SK-MEL-5 (cell line): ENCODE measurements at places on chromosomes 11 and 22.

GRCh38 chr11:67354075-67355022, 1.0 kb upstream of the POLD4 start:
- no peak for DNase-seq

- DNase-seq, result no peak
These were observed 59.8 kb upstream of the B3GAT1 start for GRCh38 chr11:134471716-134472455.

DNA sequence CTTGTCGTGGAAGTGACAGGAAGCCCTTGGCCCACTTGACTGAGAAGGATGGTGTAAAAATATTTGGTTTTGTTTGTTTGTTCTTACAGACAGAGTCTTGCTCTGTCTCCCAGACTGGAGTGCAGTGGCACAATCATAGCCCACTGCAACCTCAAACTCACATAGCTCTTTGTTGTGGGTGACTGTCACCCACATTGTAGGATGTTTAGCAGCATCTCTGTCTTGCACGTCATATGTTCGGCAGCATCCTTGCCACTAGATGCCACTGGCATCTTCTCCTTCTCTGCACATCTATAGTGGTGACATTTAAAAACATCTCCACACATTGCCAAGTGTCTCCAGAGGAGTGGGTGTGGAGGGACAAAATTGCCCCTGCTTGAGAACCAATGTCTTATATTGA, 56.8 kb downstream of the PRR5L start:
- no peak for DNase-seq

DNA sequence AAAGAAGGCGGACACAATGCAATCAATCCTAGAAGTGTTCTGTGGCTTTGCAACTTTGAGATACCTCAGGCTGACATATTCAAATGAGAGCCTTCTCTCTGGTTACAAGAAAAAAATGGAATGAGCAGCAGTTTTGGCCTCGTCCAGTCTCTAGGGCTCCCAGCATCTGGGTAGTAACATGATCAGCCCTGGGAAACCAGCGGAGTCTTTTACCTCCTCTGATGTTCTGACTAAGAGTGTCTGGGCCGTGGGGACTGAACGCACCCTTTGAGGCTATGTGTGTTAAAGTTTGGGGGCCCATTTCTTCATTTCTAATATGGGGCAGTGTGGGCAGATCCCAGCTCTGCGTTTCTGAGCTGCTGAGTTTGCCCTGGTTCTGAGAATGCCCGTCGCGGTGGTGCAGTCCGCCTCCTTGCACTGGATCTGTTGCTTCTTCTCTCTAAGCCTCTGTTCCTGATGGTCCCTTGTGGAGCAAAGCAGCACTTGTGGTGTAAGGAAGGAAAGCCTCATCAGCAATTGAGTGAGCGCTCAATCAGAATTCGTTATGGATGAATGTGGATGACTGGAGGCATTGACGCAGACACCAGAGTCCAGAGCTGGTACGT, 8.1 kb downstream of the PARVB start:
- no peak for DNase-seq

DNA sequence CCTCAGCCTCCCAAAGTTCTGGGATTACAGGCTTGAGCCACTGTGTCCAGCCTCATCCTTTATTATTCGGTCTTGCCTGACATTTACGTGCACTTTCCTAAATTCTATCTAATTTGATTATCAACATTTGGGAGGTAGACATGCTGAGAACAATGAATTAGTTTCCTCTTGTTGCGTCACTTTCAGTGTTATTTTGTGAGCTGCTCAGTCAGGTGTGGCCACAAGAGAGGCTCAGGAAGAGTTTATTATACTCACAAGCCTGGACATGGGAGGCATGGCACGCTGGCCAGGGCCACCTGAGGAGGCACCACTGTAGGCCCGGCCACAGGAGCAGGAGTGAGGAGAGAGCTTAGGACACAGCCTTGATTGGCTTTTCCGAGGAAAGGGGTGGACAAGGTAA, 59.7 kb upstream of the RBFOX2 start:
- no peak for DNase-seq

DNA sequence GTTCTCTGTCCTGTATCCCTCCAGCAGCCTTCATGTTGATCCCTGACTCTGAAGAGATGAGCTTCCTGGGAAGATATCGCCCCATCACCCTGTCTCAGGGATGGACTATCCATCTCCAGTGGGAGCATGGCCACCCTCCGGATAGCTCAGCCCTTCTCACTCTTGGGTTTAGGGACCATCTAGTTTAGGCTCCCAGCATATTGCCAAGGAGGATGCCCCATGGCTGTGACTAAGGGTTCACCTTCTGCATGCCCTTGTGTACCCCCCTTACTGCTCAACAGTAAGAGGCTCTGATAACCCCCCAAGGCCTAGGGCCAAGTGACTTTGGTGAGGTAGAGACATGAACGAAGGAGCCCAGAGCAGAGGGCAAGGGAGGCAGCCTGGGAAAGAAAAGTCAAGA, 1.3 kb downstream of the TMPRSS13 start:
- DNase-seq, result no peak

- DNase-seq, result no peak
These were observed 62.2 kb downstream of the PARVA start for GRCh38 chr11:12439615-12440014.

DNA sequence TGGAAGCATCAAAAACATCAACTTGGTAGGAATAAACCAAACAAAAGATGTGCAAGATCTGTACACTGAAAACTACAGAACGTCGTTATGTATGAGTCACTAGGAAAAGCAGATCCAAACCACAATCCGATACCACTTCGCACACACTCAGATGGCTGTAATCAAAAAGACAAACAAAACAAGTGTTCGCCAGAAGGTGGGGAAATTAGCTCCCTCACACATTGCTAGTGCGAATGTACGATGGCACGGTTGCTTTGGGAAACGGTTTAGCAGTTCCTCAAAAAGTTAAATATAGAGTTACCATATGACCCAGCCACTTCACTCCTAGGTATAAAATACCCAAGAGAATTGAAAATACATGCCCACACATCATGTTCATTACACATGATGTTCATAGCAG, 14.8 kb upstream of the CARD10 start:
- no peak for DNase-seq

DNA sequence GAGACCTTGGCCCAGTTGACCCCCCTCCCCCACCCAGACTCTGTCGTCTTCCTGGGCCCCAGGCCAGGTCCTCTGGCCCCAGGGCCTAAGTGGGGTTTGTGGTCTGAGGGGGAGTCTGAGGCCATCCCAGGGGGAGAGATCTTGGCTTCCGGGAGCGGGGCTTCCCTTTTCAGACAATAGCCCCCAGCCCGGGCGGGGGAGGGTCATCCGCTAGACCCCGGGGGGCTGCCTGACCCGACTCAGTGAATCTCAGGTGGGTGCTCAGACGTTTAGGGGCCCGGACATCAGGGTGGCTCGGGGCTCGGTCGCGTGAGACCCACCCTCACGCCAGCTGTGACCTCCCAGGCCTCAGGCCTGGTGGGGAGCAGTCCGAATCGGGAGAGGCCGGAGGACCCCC, 609 bp downstream of the MAPK11 start:
- DNase-seq, result no peak

- no peak for DNase-seq
These were observed 92.8 kb downstream of the GALNT18 start for GRCh38 chr11:11528986-11529385.

DNA sequence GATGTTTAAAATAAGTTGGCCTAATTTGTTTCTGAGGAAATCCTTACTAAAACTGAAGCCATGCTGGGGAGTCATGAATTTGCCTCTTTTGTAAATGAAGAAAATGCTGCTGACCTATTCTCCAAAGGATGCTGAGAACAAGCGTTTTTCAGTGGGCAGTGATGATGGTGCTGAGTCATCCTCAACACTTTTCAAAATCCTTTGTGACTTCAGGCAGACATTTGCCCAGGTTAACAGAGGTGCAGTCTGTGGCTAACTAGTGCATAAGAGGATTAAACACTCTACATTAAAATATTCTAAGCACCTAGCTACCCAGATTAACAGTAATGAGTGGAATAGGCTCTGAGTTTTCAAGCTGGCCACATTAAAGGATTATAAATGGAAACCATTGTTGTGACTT, 509.0 kb downstream of the DLG2 start:
- DNase-seq, result no peak

- DNase-seq, result no peak
These were observed 17.7 kb downstream of the TXN2 start for GRCh38 chr22:36463783-36464184.

- no peak for DNase-seq
These were observed 34.0 kb upstream of the TFIP11 start for GRCh38 chr22:26546282-26546681.

DNA sequence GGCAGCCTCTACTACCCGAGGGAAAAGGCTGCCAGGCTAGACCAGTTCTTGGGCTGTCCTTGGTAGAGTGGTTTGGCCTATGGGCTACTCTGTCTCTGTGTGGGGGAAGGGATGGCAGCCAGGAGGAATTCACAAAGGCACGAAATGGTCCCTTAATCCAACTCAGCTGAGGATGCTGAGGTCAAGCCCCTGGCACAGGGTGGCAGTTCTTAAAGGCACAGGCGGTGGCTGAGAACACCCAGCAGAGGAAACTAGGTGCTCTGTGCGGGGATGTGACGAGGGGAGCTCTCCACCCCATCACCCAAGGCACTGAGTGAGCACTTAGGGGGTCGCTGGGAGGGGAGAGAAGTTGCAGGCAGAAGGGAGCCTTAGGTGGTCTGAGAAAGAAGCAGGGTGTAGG, at the start of gene MFRP:
MFRP (minus strand) TSS at position 101 of the 400 bp plus-strand sequence. CDS start 192 bp downstream, outside the sequence.
- no peak for DNase-seq

DNA sequence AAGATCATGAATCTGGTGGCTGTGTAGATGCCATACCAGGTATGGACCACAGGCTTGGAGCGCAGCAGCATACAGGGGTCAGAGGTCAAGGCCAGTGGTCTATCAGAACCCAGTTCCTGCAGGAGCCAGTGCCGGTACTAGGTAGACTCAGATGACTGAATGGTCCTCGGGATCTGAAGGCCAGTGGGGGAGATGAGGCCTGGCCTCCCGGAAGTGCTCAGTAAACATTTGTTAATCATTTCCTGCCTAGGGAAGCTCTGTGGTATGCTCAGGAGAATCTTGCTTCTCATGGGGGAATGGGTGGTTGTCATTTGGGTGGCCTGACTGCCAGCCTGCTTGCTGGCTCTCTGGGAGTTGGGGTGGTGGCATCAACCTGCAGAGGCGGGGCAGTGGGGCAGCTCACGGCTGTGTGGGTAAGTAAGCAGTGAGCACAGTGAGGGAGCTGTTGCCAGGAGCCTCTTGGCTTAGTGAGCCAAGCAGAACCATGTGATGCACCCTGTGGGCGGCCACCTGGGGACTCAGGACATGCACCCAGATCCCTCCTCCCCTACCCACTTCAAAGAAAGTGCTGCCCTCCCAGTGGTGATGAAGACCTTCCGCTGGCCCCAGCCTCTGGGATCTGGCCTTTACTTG, 33.0 kb downstream of the PTPRJ start:
- DNase-seq, result no peak

DNA sequence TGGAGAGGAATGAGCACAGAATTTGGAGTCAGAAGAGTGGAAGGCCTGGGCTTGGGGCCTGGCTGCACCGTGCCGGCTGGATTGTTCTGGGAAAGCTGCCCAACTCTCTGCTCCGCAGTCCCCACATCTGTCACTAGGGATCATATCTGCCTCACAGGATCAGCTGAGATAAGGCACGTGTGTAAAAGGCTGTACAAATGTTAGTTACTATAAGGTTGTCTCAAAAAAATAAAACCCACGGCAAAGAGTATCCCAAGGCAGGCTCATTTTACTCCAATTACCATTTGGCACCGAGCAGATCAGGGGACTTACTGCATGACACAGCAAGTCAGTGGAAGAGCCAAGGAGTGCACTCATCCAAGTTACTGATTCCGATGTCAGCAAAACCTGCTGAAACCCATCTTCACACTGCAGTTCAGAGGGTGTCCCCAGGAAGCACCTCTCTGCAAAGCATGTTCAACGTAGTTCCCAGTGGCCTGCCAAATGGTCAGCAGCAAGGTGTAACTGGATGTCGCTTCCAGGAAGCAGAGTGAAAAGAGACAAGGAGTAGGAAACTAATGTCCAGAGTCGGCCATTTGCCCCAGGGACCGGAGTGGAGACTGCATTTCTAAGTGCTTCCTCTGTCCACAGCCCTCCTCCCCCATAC, 18.1 kb upstream of the MRTFA start:
- DNase-seq, result peak; percentile 56
